Activated CD8-positive, alpha-beta T cell treated with anti-CD3 and anti-CD28 coated beads, Interleukin-2, amount 10 ng/mL, durations not matched to agents 7 days and 5 days (primary cell): ENCODE measurements at places on chromosomes 2 and 18. TPM values are rescaled to one million over a fixed set of nuclear protein-coding genes. Genes with fewer than 3 reads are reported as not detected.

- H3K4me1 ChIP-seq = no peaks in the 10 kb centered on the region
- no peaks in the 10 kb centered on the region for H3K36me3 ChIP-seq
- no peak overlapping the region for H3K4me3 ChIP-seq
Measured at GRCh38 chr2:156845806-156846558, 409.8 kb downstream of the GPD2 start.

The MYO5B gene
- total RNA-seq = not detected

DNA sequence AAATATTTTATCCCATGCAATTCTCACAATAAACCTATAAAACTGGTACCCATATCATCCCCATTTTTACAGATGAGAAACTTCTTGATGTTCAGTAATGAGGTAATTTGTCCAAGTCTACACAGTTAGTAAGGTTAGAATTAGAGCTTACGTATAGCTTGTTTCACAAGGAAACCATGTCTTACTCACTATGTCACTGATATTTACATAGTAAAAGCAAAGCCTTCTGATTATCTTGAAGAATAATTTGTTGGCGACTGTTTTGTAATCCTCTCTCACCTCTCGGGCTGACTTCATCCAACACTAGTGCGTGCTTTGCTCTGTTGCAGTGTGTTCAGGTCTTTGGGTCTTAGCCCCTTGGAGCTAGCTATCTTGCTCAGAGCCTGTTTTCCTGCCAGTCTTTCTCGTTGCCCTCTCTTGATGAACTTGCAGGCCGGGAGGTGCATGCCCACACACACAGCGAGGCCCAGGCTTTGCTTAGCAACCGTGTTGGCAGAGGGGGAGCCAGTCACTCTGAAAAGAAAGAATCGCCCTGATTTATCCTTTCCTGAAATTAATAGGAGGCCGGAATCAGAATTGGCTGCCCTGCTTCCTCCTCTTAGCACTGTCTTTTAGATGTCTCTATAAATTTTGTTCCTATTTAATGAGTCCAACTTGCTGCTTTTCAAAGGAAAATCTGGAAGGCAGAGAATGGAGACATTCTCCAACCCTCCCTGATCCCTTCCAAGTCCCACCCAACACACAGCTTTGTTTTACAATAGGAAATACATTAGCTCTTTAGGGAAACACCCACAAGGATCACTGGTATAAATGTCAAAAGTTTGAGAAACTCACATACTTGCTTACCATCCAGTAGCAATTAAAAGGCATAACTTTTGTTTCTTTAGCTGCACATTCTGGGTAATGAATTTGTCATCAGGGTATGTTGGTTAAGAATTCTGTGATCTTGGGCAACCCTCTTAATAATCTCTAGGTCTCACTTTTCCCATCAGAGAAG, 97.6 kb upstream of the SEC11C start:
- H3K36me3 ChIP-seq = no peaks in the 10 kb centered on the region
- H3K4me3 ChIP-seq = no peak overlapping the region
- H3K27me3 ChIP-seq = peaks cover 4% of the 10 kb centered on the region
- no peaks in the 10 kb centered on the region for H3K4me1 ChIP-seq

DNA sequence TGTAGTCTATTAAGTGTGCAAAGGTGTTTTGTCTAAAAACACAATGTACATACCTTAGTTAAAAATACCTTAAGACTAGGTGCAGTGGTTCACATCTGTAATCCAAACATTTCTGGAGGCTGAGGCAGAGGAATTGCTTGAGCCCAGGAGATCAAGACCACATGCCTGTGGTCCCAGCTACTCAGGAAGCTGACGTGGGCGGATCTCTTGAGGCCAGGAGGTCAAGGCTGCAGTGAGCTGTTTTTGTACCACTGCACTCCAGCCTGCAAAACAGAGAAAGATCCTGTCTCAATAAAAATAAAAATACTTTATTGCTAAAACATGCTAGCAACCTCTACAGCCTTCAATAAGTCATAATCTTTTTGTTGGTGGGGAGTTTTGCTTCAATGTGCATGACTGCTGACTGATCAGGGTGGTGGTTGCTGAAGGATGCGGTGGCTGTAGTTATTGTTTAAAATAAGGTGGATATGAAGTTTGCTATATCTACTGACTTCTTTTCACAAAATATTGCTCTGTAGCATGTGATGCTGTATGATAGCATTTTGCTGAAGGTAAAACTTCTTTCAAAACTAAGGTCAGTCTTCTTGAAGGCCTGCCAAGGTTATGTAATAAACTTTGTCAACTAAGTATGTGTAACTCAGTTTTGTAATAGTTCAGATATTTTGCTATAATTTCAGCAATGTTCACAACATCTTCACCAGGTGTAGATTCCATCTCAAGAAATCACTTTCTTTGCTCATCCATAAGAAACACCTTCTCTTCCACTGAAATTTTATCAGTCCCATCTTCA, 1238.0 kb upstream of the NRXN1 start:
- H3K36me3 ChIP-seq = no peaks in the 10 kb centered on the region
- no peak overlapping the region for H3K4me3 ChIP-seq
- H3K27me3 ChIP-seq = no peaks in the 10 kb centered on the region
- H3K27ac ChIP-seq = no peak overlapping the region
- no peak for DNase-seq

DNA sequence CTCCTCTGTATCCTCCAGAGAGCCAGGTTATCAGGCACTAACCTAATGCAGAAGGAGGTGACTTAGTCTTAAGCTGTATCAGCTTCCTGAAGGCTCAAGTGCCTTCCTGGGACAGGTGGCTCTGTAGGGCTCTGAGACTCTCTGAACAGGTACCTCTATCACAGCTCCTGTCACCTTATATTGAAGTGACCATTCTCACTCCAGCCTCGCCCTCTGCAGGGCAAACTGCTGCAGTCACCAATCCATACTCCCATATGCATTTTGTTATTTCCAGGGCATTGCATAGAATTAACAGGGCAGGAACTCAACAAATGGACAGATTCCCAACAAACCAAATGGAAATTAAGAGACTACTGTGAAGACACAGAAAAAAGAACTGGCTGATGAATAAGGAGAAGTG, 203.0 kb upstream of the REV1 start:
- H3K4me1 ChIP-seq = no peaks in the 10 kb centered on the region
- no peaks in the 10 kb centered on the region for H3K36me3 ChIP-seq
- H3K4me3 ChIP-seq = no peak overlapping the region
- DNase-seq = no peak
- no peak overlapping the region for H3K27ac ChIP-seq

- no peak overlapping the region for H3K27ac ChIP-seq
- H3K4me1 ChIP-seq = no peaks in the 10 kb centered on the region
- no peak for DNase-seq
- no peaks in the 10 kb centered on the region for H3K36me3 ChIP-seq
Measured at GRCh38 chr18:13791181-13791580, 32.8 kb upstream of the MC5R start.

- no peak overlapping the region for H3K27ac ChIP-seq
- H3K36me3 ChIP-seq = peaks cover 4% of the 10 kb centered on the region
- peaks cover 6% of the 10 kb centered on the region for H3K4me1 ChIP-seq
Measured at GRCh38 chr2:102585847-102586404, 33.4 kb upstream of the SLC9A2 start.

DNA sequence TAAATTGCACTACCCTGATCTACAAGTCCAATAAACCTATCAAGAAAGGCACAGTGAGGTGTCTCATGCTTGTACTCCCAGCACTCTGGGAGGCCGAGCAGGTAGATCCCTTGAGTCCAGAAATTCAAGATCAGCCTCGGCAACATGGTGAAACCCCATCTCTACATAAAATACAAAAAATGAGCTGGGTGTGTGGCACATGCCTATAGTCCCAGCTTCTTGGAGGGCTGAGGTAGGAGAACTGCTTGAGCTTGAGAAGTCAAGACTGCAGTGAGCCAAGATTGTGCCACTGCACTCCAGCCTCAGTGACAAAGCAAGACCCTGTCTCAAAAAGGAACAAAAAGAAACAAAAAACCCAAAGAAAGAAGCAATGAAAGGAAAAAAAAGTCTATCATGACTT, 58.9 kb downstream of the ROCK2 start:
- H3K27me3 ChIP-seq = no peaks in the 10 kb centered on the region
- no peak overlapping the region for H3K4me3 ChIP-seq
- H3K4me1 ChIP-seq = no peaks in the 10 kb centered on the region
- H3K36me3 ChIP-seq = peaks cover 33% of the 10 kb centered on the region
- DNase-seq = no peak
- H3K27ac ChIP-seq = no peak overlapping the region

DNA sequence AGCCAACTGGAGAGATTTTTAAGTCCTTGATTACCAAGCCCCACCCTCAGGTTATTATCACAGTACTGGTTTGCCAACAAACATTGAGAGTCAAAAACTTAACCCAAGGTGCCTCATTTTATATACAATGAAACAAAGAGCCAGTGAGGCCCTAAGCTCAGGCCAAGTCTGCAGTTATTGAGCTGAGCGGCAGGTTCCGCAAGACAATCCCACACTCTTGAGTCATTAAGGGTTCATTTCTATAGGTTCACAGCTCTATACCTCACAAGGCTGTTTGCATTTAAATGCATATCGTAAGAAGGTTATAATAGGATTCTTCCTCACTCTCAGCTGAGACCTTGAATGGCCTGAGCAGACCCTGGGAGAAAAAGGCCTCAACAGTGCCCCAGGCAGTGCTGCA, 268.4 kb upstream of the RGPD4 start:
- H3K4me1 ChIP-seq = no peaks in the 10 kb centered on the region
- DNase-seq = no peak
- no peak overlapping the region for H3K27ac ChIP-seq
- no peak overlapping the region for H3K4me3 ChIP-seq
- no peaks in the 10 kb centered on the region for H3K36me3 ChIP-seq

- peaks cover 12% of the 10 kb centered on the region for H3K4me1 ChIP-seq
- H3K27ac ChIP-seq = no peak overlapping the region
- no peak overlapping the region for H3K4me3 ChIP-seq
- H3K27me3 ChIP-seq = no peaks in the 10 kb centered on the region
- H3K36me3 ChIP-seq = no peaks in the 10 kb centered on the region
- DNase-seq = no peak
Measured at GRCh38 chr2:43083710-43084698, 142.4 kb downstream of the ZFP36L2 start.

The APOB gene
- not detected for total RNA-seq

The SERPINB3 gene
- not detected for total RNA-seq

DNA sequence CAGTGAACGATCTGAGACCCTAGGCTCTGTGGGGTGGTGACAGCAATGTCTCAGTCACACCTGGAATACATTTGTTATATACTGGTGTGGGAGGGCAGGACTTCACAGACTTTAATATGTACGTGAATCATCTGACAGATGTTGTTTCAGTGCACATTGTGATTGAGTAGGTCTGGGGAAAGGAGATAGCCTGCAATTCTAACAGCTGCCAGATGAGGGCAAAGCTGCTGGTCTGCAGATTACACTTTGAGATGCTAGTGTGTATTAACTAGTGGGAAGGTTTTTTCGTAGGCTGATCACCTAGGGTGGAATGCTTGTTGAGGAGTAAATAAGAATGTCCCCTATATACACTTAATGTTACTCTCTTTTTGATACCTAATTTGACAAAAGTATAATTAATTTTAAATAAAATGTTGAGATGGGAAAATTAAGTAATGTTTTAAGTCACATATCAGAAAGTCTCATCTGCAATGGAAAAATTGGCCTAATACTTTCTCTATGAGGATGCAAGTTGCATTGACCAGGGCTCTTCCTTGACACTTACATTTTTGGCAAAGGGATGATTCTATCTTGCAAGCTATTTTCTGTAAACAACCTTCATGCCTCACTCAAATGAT, 496.9 kb upstream of the HNMT start:
- DNase-seq = peak; percentile 27
- H3K4me1 ChIP-seq = no peaks in the 10 kb centered on the region
- no peak overlapping the region for H3K27ac ChIP-seq
- H3K4me3 ChIP-seq = no peak overlapping the region

The PIGN gene
- 27.9 TPM for total RNA-seq

DNA sequence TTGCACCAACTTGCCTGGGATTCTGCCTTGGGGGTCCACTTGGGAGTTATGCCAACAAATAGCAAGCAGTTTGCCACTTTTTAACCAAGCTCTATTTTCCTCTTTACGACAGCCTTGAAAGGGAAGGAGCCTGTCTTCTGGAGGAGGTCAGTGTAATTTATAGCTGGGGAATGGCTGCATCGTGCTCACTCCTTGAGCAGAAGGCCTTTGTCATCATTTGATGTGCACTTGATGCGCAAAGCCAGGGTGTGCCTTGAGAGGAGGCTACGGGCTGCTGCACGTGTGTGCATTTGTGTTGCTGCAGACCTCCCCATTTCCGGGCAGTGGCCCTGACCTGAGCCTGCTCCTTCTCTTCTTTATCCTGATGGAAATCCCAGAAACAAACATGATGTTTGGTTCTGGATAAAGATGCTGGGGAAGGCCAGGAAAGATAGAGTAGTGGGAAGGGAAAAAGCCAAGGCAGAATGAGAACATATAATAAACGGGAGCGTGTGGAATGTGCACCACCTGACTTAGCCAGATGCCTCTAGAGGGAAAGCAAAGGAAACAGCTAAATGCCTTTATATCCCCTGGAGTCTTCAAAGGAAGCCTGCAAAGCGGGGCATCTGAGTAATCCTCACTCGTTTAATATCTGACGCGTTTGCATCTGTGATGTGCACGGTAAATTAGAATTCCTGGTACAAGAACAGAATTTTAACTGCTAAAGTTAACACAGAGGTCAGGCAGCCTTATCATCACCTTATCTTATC, 68.3 kb upstream of the ZNF521 start:
- H3K4me3 ChIP-seq = no peak overlapping the region
- no peaks in the 10 kb centered on the region for H3K36me3 ChIP-seq
- no peaks in the 10 kb centered on the region for H3K27me3 ChIP-seq
- no peak for DNase-seq

The CDH19 gene
- not detected for total RNA-seq

DNA sequence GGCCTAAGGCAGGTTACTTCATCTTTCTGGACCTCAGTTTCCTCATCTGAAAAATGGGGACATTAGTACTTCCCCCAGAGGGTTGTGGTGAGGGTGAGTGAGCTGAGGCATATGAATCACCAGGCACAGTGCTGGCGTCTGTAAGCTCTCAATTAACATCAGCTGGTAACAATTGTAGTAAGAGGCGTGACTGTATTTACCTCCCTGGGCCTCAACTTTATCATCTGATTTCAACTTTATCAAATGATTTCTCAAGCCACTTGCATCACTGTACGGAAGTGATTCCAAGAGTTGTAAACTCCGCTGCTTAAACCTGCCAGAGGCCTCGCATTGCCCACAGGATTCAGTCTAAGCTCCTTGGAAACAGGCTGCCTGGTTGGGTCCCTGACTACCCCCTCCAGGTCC, 53.6 kb upstream of the PKDCC start:
- no peaks in the 10 kb centered on the region for H3K36me3 ChIP-seq
- no peak overlapping the region for H3K4me3 ChIP-seq
- no peak overlapping the region for H3K27ac ChIP-seq
- H3K4me1 ChIP-seq = no peaks in the 10 kb centered on the region
- DNase-seq = no peak
- H3K27me3 ChIP-seq = peaks cover 9% of the 10 kb centered on the region

GRCh38 chr2:174740721-174741120, 23.6 kb downstream of the CHRNA1 start:
- DNase-seq = no peak
- H3K27me3 ChIP-seq = peaks cover 16% of the 10 kb centered on the region
- H3K4me3 ChIP-seq = no peak overlapping the region
- no peaks in the 10 kb centered on the region for H3K36me3 ChIP-seq
- no peaks in the 10 kb centered on the region for H3K4me1 ChIP-seq

The ANKRD62 gene
- total RNA-seq = not detected
